Thoracic aorta (tissue), 2 donors: ENCODE measurements at places on chromosomes 13 and 19. TPM values are rescaled to one million over a fixed set of nuclear protein-coding genes. Genes with fewer than 3 reads are reported as not detected.

DNA sequence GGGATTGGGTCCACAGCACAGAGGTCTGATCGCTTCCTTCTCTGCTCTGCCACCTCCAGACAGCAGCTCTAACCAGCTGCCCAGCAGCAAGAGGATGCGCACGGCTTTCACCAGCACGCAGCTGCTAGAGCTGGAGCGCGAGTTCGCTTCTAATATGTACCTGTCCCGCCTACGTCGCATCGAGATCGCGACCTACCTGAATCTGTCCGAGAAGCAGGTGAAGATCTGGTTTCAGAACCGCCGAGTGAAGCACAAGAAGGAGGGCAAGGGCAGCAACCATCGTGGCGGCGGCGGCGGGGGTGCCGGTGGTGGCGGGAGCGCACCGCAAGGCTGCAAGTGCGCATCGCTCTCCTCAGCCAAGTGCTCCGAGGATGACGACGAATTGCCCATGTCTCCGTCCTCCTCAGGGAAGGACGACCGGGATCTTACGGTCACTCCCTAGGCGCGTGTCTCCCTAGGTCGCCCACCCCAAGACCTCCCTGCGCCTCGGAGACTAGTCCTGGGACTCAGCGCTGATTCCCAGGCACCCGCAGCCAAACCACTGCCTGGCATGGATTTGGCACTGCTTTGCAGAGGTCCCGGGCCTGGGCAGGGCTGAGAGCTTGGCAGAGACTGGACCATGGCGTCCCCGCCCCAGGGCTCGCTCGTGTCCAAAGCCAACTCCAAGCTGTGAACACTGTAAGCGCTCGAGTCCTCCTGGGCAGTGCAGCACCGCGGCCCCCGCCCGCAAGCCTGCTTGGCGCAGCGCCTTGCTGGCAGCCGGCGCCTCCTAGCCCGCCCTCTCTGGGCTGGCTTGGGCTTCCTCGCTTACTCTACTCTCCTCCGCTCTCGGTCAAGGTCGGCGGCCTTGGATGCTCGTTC is 1.5 kb downstream of the GSX1 start:
- DNase-seq = no peak
- H3K27me3 ChIP-seq = peaks cover 22% of the 10 kb centered on the region
- peaks cover 46% of the 10 kb centered on the region for H3K4me1 ChIP-seq
- no peaks in the 10 kb centered on the region for H3K36me3 ChIP-seq

DNA sequence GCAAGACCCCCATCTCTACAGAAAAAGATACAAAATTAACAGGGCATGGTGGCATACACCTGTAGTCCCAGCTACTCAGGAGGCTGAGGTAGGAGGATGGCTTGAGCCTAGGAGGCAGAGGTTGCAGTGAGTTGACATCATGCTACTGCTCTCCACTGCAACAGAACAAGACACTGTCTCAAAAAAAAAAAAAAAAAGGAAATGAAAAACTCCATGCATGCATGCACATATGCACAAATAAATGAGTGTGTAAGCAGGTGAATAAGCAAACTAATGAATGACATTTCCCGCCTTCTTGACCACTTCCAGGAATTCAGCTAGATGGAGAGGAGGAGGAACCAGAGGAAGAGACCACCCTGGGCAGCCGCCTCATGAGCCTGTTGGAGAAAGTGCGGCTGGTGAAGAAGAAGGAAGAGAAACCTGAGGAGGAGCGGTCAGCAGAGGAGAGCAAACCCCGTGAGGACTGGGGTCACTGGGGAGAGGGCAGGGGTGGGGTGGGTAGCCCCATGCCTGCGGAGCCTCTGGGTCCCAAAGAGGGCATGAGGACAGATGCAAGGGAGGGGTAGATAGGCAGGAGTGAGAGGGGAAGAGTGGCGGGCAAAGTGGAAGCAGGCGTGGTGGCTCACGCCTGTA is 58.8 kb downstream of the RYR1 start:
- no peaks in the 10 kb centered on the region for H3K4me1 ChIP-seq
- no peaks in the 10 kb centered on the region for H3K27me3 ChIP-seq
- H3K27ac ChIP-seq = no peak overlapping the region
- H3K36me3 ChIP-seq = no peaks in the 10 kb centered on the region
- no peak overlapping the region for H3K4me3 ChIP-seq

GRCh38 chr19:39500543-39500942 is 1.8 kb downstream of the DLL3 start:
- H3K36me3 ChIP-seq = no peaks in the 10 kb centered on the region
- peaks cover 4% of the 10 kb centered on the region for H3K27me3 ChIP-seq
- no peak overlapping the region for H3K4me3 ChIP-seq
- no peak for DNase-seq
- H3K27ac ChIP-seq = no peak overlapping the region

Gene CYP4F2
- not detected for total RNA-seq
